ENCODE measurements at places on chromosomes 5 and 9. TPM values are rescaled to one million over a fixed set of nuclear protein-coding genes. Genes with fewer than 3 reads are reported as not detected.

Gene CSF1R
- total RNA-seq = 48.7 TPM

Gene PCDHB2
- 3.8 TPM for total RNA-seq

Gene CARTPT
- total RNA-seq = not detected

Gene IL9
- not detected for total RNA-seq

Gene RORB
- 2.1 TPM for total RNA-seq

DNA sequence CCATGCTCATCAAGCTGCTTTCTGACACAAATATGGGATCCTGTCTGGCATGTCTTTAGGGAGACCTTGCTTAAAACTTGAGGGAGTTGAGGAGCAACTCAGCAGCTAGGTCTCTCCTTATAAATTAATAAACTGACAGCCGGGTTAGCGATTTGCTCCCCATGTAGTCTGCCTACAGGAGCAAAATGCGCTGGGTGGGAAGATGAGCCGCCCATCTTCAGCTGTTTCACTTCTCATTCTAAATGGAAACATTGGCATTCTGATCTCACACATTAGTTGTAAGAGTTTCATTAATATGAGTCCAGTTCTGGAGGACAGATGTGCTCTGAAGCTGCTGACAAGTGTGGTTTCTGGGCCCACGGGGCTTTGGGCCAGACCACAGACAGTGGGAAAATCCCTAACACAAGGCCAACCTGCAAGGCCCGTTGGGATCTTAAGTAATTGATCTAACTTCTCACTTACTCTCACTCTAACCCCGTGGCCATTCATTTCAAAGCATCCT, 197.0 kb downstream of the MCTP1 start:
- H3K4me1 ChIP-seq = no peaks in the 10 kb centered on the region
- H3K36me3 ChIP-seq = no peaks in the 10 kb centered on the region
- no peak for DNase-seq
- no peak overlapping the region for H3K4me3 ChIP-seq
- no peak overlapping the region for H3K27ac ChIP-seq

- H3K27me3 ChIP-seq = no peaks in the 10 kb centered on the region
- H3K4me3 ChIP-seq = no peak overlapping the region
- peak overlapping the region; percentile 42 for H3K27ac ChIP-seq
- H3K4me1 ChIP-seq = peaks cover 8% of the 10 kb centered on the region
These were observed 18.3 kb downstream of the CMBL start for GRCh38 chr5:10289353-10289752.

DNA sequence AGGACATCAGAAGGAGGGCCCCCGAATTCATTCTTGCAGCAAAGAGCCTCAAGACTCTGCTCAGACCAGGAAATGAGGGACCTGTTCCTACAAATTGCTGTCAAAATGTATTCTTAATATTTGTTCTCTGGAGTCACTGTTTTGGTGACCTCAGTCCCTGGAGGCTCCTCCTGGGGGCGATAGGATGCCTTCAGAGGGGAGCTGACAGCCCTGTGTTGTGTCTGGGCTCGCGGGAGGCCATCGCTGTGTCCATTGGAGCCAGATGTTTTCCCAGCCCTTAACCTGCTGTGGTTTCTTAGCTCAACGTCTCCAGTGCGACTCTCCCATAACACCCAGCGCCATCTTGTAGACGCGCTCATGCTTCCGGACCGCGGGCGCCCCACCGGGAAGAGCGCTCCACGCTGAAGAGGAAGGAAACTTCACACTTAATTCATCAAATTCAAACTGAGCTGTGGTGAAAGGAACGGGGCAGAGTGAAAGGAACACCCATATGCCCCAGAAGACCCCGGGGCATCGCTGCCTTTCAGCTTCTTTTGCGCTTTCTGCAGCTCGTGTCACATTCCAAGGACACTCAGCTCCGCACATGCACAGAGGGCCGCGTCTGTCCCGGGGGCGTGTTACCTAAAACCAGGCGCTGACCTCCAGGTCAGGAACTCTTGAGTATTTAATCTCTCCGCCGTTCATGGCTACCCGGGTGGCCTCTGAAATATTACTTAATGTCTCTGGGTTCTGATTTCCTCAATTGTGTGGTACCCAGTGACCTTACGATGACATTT, 112.3 kb upstream of the GDNF start:
- H3K4me1 ChIP-seq = no peaks in the 10 kb centered on the region
- H3K4me3 ChIP-seq = no peak overlapping the region
- H3K27me3 ChIP-seq = no peaks in the 10 kb centered on the region
- H3K36me3 ChIP-seq = no peaks in the 10 kb centered on the region

DNA sequence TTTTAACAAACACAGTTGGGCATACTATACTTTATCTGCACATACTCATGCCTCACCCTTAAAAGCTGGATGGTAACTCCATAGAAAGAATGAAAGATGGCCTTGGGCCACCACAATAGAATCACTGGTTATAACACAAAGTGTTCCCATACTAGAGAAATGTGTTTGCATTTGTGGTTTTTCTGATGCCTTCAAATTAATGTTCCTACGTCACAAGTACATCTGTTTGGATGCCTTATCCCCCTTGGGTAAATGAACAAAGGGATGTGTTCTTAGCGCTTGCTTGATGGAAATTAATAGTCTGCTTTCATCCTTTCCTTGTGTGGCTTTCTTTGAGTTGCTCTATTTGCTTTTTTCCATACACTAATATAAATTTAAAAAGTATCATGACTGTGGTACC, 291.1 kb upstream of the PDE4D start:
- H3K27me3 ChIP-seq = no peaks in the 10 kb centered on the region
- H3K4me1 ChIP-seq = no peaks in the 10 kb centered on the region
- H3K36me3 ChIP-seq = no peaks in the 10 kb centered on the region

- no peak overlapping the region for H3K27ac ChIP-seq
- H3K27me3 ChIP-seq = no peaks in the 10 kb centered on the region
- no peak for DNase-seq
- no peaks in the 10 kb centered on the region for H3K4me1 ChIP-seq
- H3K36me3 ChIP-seq = no peaks in the 10 kb centered on the region
These were observed 677.0 kb downstream of the LRRC70 start for GRCh38 chr5:63255594-63255993.

GRCh38 chr5:115214541-115214940, 44.8 kb upstream of the TRIM36 start:
- H3K27me3 ChIP-seq = no peaks in the 10 kb centered on the region
- no peak overlapping the region for H3K4me3 ChIP-seq
- no peaks in the 10 kb centered on the region for H3K4me1 ChIP-seq
- DNase-seq = no peak

GRCh38 chr5:73437101-73437776, 11.3 kb downstream of the FOXD1 start:
- H3K27ac ChIP-seq = no peak overlapping the region
- peaks cover 9% of the 10 kb centered on the region for H3K4me1 ChIP-seq
- peaks cover 96% of the 10 kb centered on the region for H3K27me3 ChIP-seq
- DNase-seq = no peak
- no peak overlapping the region for H3K4me3 ChIP-seq
- H3K36me3 ChIP-seq = no peaks in the 10 kb centered on the region

DNA sequence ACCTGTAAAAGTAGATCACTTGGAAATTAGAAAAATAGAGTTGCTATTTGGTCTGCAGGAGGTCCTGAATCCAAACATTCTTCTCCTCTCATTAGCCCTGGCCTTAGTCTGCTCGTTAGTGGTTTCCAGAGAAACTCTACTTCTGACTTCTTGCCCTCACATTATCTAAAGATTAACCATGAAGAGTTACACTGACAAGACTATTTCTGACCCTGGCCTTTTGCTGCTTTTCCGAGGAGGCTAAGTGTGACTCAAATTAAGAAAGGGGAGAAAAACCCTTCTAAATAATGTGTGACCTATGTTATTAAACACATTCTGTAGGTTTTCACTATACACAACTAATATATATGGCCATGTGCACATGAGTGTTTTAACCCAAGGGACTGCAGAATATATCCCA, 302.4 kb downstream of the RAB3C start:
- no peak for DNase-seq
- no peaks in the 10 kb centered on the region for H3K4me1 ChIP-seq
- H3K4me3 ChIP-seq = no peak overlapping the region
- no peaks in the 10 kb centered on the region for H3K36me3 ChIP-seq
- H3K27me3 ChIP-seq = no peaks in the 10 kb centered on the region

DNA sequence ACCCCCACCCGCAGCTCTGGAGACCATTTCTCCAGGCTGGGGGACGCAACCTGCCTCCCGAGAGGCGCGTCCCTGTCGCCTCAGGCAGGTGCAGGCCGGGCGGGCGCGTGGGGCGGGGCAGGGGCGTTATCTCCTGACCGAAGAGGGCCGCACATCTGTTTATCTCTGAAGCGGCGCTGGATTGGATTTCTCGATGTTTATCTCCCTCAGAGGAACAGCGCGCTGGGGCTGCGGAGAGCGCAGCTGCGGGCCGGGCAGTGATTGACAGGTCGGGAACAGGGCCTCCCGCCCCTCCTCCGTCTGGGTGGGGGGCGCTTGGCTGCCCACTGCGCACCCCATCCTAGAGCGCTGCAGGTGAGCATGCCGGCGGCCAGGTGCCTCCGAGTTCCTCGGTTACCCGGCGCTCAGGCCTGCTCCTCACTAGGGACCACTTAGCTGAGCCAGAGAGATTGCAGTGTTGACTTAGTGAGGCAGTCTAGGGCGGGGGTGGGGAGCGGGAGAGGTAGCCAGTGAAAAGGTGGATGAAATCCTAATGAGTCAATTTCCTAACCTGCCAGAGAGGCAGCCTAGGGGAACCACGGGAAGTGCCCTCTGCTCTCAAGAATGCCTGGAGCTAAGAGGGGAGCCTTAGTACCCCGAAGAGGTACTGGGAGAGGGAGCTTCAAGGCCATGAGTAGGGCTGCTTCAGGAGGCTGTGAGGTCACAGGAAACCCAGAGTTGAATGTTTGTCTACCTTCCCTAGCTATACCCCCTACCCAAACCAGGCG, 39.6 kb upstream of the TIFAB start:
- no peak overlapping the region for H3K4me3 ChIP-seq
- no peaks in the 10 kb centered on the region for H3K36me3 ChIP-seq
- peaks cover 57% of the 10 kb centered on the region for H3K27me3 ChIP-seq
- peak; percentile 76 for DNase-seq
- H3K4me1 ChIP-seq = peaks cover 33% of the 10 kb centered on the region

GRCh38 chr5:118377420-118377819, 610.9 kb downstream of the DTWD2 start:
- no peaks in the 10 kb centered on the region for H3K27me3 ChIP-seq
- H3K27ac ChIP-seq = no peak overlapping the region
- H3K4me1 ChIP-seq = no peaks in the 10 kb centered on the region
- DNase-seq = no peak

- no peak overlapping the region for H3K4me3 ChIP-seq
- no peak for DNase-seq
- H3K27me3 ChIP-seq = no peaks in the 10 kb centered on the region
- no peaks in the 10 kb centered on the region for H3K4me1 ChIP-seq
These were observed 38.1 kb upstream of the SARDH start for GRCh38 chr9:133775951-133776905.

GRCh38 chr9:80082213-80082612, 510.4 kb downstream of the TLE4 start:
- H3K27me3 ChIP-seq = no peaks in the 10 kb centered on the region
- no peak overlapping the region for H3K27ac ChIP-seq
- no peak overlapping the region for H3K4me3 ChIP-seq
- H3K36me3 ChIP-seq = no peaks in the 10 kb centered on the region

GRCh38 chr5:52709167-52709925, 78.4 kb upstream of the ITGA1 start:
- no peak overlapping the region for H3K27ac ChIP-seq
- no peaks in the 10 kb centered on the region for H3K36me3 ChIP-seq
- H3K4me3 ChIP-seq = no peak overlapping the region
- H3K4me1 ChIP-seq = peaks cover 13% of the 10 kb centered on the region
- no peak for DNase-seq

GRCh38 chr5:7347377-7347776, 48.6 kb upstream of the ADCY2 start:
- H3K27ac ChIP-seq = no peak overlapping the region
- no peaks in the 10 kb centered on the region for H3K36me3 ChIP-seq
- H3K4me1 ChIP-seq = no peaks in the 10 kb centered on the region
- H3K27me3 ChIP-seq = no peaks in the 10 kb centered on the region
- H3K4me3 ChIP-seq = no peak overlapping the region

- H3K4me1 ChIP-seq = no peaks in the 10 kb centered on the region
- no peak for DNase-seq
- no peak overlapping the region for H3K27ac ChIP-seq
- H3K27me3 ChIP-seq = no peaks in the 10 kb centered on the region
These were observed 85.6 kb downstream of the APTX start for GRCh38 chr9:32915802-32916201.

DNA sequence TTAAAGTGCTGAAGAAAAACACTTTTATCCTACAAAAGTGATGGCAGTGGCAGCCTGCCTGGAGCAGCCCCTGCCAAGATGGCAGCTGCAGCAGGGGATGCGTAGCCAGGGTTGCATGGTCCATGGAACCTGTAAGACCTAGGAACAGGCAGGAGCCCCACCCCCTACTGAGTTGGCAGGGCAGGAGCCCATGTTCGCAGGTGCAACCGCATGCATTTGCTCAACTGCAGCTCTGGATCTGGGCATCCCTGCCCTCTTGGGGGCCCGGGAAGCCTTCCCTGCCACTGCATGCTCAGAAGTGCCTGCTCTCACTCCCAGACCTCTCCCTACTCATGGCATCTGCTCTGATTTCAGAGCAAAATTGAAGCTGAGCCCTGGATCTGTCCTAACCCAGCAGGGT, 779.6 kb downstream of the CDH18 start:
- no peaks in the 10 kb centered on the region for H3K27me3 ChIP-seq
- H3K4me1 ChIP-seq = no peaks in the 10 kb centered on the region
- no peaks in the 10 kb centered on the region for H3K36me3 ChIP-seq
- H3K4me3 ChIP-seq = no peak overlapping the region
- H3K27ac ChIP-seq = no peak overlapping the region

DNA sequence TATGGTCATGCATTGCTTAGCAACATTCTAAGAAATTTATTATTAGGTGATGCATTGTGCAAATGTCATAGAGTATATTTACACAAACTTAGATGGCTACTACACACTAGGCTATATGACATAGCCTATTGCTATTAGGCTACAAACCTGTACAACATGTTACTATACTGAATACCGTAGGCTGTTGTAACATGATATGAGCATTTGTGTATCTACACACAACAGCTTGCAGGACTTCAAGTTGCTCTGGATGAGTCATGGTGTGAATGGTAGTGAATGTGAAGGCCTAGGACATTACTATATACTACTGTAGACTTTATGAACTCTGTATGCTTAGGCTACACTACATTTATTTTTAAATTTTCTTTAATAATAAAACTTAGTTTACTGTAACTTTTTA, 107.2 kb upstream of the MAMDC2 start:
- no peak overlapping the region for H3K4me3 ChIP-seq
- H3K27ac ChIP-seq = no peak overlapping the region
- DNase-seq = no peak

All from upper lobe of right lung (tissue), 1 donor.